Non-pigmented ciliary epithelial cell (primary cell): ENCODE measurements at places on chromosomes 1 and 21.

- DNase-seq = no peak
Observed at GRCh38 chr1:117607471-117607870, 1.6 kb downstream of the TENT5C start.

DNA sequence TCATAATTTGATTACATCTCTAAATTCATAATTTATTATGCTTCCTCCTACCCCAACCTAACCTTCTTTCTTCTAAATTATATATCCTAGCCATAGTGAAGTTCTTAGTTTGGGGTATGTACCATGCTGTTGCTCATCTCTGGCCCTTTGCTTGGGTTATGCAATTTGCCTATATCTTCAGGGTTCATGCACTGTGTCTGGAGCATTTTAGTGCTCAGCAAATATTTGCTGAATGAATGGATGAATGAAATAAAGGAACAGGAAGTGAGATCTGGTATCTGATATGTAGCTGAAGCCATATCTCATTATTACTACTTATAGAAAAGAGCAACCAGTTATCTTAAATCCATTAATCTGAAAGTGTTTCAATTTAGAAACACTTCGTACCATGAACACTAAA, 137.6 kb downstream of the GPATCH2 start:
- DNase-seq = peak; percentile 30

DNA sequence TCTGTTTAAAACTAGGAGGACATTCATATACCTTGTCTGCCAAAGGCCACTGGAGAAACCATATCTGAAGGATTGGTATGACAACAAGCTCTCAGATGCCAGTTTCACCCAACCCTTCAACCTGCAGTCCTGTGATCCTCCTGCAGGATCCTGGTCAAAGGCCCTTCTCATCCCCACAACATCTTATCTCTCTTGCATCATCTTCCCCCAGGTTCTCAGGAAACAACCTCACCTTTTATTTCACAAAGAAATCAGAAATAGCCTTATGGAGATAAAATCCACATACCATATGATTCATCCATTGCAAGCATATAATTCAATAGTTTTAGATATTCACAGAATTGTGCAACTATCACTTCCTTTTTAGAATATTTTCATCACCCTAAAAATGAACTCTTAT, 104.0 kb upstream of the DSCAM start:
- no peak for DNase-seq

DNA sequence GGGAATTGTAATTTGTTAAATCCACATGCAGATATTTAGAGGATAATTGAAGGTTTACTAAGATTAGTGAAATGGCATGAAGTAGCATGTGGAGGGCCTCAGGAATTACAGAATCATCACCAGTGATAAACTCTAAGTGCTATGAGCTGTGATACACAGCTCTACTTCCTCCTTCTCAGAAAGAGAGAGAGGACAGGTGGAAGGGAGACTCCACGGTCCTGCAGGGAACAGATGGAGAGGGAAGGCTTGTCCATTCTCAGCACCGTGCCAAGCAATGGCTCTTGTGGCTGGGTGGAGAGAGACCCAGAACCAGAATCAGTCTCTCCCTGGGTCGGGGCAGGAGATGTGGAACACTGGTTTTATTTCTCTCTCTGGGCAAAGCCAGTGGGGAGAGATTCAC, 27.8 kb upstream of the LYPD8 start:
- no peak for DNase-seq
